ENCODE measurements at places on chromosomes 2 and 18.
A peak's percentile ranks its signal among the peaks of the same experiment; 100 is the strongest.

DNA sequence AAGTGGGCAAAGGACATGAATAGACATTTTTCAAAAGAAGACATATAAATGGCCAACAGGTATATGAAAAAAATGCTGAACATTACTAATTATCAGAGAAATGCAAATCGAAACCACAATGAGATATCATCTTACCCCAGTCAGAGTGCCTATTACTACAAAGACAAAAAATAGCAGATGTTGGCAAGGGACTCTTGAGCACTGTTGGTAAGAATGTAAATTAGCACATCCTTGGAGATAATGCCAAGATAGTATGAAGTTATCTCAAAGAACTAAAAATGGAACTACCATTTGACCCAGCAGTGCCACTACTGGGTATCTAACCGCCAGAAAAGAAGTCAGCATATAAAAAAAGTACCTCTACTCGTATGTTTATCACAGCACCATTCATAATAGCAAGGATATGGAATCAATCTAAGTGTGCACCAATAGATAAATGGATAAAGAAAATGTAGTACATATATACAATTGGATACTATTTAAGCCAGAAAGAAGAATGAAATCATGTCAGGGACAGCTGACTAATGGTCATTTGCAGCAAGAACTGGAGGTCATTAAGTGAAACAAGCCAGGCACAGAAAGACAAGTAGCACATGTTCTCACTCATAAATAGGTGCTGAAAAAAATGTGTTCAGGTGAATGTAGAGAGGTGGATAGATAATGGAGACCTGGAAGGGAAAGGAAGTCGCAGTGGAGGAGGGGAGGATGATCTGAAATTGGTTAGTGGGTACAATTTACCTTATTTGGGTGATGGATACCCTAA is 141.7 kb upstream of the B3GNT2 start:
- no peak for DNase-seq

DNA sequence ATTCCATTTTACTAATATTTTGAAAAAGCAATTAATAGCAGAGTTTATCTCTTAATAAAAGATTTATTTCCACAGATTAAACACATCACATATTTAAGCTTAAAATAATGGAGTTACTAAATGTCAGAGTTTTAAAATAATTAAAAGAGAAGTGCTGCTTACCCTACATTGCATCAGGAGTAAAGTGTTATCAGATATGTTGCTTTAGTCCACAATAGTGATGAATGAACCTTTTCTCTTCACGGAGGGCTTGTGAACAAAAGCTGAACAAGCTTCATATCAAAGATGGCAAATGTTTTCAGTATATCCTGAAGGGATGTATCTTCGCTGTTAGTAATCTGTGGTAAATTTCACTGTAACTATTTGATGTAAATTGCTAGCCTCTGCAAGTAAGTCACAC is 69.4 kb upstream of the TTC27 start:
- DNase-seq, result no peak

DNA sequence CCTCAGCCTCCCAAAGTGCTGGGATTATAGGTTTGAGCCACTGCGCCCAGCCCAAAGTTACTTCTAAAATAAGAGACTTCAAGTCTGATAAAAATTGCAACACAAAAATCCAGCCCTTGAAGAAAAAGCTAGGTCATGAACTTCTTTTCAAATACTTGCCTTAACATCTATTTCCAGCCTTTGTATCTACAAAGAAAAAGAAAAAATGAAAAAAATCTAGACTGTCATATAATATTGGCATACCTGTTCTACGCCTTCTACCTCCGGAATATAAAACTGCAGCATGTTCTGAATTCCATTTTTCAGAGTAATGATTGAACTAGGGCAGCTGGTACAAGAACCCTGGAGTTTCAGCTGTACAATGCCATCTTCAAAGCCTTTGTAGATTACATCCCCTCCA is 13.1 kb upstream of the GFPT1 start:
- no peak for DNase-seq

GRCh38 chr2:179843541-179843940 is 17.9 kb downstream of the ZNF385B start:
- no peak for DNase-seq

DNA sequence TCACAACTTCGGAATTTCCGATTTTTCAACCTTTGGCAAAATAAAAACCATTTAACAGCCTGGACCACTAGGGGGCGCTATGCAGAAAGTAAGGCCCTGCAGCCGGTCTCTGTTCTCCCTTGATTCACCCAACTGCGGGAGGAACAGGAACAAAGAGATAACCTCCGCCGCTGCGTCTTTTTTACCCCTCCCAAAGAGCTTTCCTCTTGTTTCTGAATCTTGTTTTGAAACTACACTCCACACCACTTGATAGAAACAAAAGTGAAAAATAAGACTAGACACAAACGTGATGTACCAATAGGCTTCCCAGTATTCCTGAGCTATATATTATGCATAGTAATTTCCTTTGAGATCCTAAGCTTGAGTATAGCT is 231.2 kb downstream of the MYO3B start:
- DNase-seq, result peak; percentile 25
